ENCODE measurements at places on chromosomes 16 and 17.

GRCh38 chr17:1720856-1721386 lies 3.6 kb upstream of the WDR81 start:
- no peak for DNase-seq

- DNase-seq = no peak
Measured at GRCh38 chr17:35795007-35795870, at the start of gene MMP28. Gene MMP28 (minus strand): TSS chr17:35795641. CDS start chr17:35795377, 264 bp downstream.

GRCh38 chr16:84475643-84476240 lies 28.7 kb downstream of the MEAK7 start:
- no peak for DNase-seq

- DNase-seq = no peak
Measured at GRCh38 chr17:34307110-34307509, 12.1 kb upstream of the CCL8 start.

DNA sequence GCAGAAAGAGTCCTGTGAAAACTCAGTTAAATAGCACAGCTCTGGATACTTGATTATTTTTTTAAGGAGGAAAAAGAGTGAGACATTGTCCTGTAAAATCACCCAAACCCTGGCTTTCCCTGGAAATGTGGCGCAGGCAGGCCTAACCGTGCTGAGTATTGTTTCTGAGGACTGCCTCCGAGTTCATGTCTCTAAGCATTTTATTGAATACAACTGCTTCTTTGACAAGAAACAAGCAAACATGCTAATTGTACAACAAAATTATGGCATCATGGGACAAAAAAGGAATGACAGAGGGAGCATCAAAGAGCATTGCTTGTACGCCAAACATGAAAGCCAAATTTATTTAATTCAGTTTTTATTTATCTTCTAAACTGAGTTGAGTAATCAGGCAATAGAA lies 64.5 kb upstream of the HSBP1 start:
- no peak for DNase-seq
